ENCODE measurements at places on chromosomes 3 and 15.

DNA sequence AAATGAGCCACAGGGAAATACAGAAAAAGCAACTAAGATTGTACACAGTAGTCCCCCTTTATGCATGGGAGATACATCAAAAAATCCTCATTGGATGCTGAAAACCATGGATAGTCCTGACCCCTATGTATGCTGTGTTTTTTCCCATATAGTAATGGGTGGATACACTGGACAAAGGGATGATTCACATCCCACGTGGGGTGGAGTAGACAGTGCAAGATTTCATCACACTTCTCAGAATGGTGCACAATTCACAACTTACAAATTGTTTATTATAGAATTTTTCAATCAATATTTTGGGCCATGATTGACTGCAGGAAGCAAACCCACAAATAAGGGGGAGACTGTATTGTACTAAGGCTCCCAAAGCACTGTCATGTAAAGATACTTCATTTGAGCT, 224.4 kb upstream of the STRIT1 start:
- no peak overlapping the region for H3K27ac ChIP-seq
- H3K27me3 ChIP-seq = no peaks in the 10 kb centered on the region
- H3K4me1 ChIP-seq = no peaks in the 10 kb centered on the region
- no peak for DNase-seq
- H3K4me3 ChIP-seq = no peak overlapping the region

DNA sequence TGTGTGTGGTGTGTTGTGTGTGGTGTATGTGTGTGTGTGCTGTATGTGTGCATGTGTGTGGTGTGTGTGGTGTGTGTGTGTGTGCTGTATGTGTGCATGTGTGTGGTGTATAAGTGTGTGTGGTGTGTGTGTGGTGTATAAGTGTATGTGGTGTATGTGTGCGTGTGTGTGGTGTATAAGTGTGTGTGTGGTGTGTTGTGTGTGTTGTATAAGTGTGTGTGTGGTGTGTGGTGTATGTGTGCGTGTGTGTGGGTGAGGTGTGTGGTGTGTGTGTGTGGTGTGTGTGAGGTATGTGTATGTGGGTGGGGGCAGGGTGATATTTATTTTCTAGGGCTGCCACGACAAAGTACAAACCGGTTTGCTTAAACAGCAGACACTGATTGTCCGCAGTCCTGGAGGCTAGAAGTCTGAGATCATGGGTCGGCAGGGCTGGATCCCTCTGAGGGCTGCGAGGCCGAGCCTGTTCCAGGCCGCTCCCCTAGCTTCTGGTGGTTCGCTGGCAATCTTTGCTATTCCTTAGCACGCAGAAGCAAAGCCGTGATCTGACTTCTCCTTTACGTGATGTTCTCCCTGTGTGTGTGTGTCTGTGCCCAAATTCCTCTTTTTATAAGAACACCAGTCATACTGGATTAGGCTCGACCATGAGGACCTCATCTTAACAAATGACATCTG, 160.2 kb downstream of the XXYLT1 start:
- no peak overlapping the region for H3K4me3 ChIP-seq
- no peak overlapping the region for H3K27ac ChIP-seq
- H3K36me3 ChIP-seq = peaks cover 11% of the 10 kb centered on the region
- peak; percentile 89 for DNase-seq
- H3K4me1 ChIP-seq = peaks cover 35% of the 10 kb centered on the region

GRCh38 chr3:177362626-177363025, 165.3 kb upstream of the TBL1XR1 start:
- no peak for DNase-seq
- H3K36me3 ChIP-seq = no peaks in the 10 kb centered on the region
- H3K27ac ChIP-seq = no peak overlapping the region
- H3K4me1 ChIP-seq = peaks cover 41% of the 10 kb centered on the region

GRCh38 chr3:52986938-52987337, 58.9 kb downstream of the SFMBT1 start:
- H3K27me3 ChIP-seq = peaks cover 2% of the 10 kb centered on the region
- H3K27ac ChIP-seq = no peak overlapping the region
- peaks cover 17% of the 10 kb centered on the region for H3K4me1 ChIP-seq
- no peaks in the 10 kb centered on the region for H3K36me3 ChIP-seq
- H3K4me3 ChIP-seq = no peak overlapping the region

- H3K4me1 ChIP-seq = no peaks in the 10 kb centered on the region
- no peak overlapping the region for H3K4me3 ChIP-seq
- peaks cover 2% of the 10 kb centered on the region for H3K27me3 ChIP-seq
- no peaks in the 10 kb centered on the region for H3K36me3 ChIP-seq
- DNase-seq = no peak
These were observed 88.0 kb downstream of the OSBPL10 start for GRCh38 chr3:31892916-31893573.

Data from common myeloid progenitor, CD34-positive (primary cell).